Midbrain (tissue), 1 donor: ENCODE measurements at places on chromosomes 13 and 19.

DNA sequence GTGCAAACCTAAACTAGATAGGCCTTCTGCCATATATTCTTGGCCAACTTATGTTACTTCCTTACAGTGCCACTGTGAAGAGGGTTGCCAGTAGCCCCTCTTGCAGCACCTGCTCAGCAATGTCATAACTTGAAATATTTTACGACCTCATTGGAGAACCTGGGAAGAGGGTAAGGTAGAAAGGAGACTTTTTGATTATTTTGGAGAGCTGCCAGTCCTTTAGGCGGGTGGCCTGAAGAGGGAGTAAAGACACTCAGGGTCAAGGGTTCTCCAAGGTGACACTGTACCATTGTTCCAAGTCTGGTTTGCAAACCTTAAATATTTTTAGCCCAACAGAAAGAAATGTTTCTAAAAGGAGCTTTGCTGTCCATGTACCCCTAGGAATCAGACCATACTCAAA lies 118.3 kb downstream of the FLT1 start:
- DNase-seq = no peak

GRCh38 chr19:29395111-29395733 lies 130.6 kb upstream of the VSTM2B start:
- no peak for DNase-seq

DNA sequence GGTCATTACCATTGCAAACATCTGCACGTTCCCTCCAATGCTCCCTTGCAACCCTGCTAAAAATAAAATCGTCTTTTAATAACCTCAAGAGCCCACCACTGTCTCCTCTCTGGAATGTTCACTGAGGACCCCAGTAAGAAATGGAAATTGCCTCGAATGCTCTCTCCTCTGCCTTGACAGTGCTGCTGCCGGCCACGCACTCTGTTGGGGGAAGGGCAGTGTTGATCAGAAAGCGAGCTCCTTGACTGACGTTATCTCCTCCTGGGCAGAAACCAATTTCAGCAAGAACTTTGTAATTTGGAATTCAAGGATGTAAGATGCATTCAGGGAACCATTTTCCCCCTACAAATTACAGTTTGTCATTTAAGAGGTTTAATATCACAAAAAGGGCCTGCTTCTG lies 718.5 kb downstream of the UQCRFS1 start:
- no peak for DNase-seq

GRCh38 chr13:47437406-47437805 lies 540.6 kb upstream of the HTR2A start:
- DNase-seq = no peak
